ENCODE measurements at places on chromosomes 11 and 22. TPM values are rescaled to one million over a fixed set of nuclear protein-coding genes. Genes with fewer than 3 reads are reported as not detected.
A peak's percentile ranks its signal among the peaks of the same experiment; 100 is the strongest.

DNA sequence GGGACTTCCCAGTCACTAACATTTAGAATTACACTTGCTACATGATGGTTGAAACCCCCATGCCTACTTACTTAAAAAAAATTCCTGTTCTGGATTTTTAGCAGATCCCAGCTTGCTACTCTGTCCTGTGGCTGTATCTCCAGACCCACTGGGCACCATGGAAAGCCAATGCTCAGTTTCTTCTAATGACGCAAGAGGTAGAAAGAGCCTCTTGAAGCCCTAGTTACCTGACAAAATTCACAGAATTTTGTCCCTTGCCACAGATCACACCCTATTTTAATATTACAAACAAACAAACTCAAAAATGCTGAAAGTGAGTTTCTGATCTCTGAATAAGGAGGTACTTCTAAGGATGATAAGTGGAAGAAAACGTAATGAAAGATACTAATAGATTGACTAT, 24.3 kb upstream of the TENM4 start:
- no peak for DNase-seq

DNA sequence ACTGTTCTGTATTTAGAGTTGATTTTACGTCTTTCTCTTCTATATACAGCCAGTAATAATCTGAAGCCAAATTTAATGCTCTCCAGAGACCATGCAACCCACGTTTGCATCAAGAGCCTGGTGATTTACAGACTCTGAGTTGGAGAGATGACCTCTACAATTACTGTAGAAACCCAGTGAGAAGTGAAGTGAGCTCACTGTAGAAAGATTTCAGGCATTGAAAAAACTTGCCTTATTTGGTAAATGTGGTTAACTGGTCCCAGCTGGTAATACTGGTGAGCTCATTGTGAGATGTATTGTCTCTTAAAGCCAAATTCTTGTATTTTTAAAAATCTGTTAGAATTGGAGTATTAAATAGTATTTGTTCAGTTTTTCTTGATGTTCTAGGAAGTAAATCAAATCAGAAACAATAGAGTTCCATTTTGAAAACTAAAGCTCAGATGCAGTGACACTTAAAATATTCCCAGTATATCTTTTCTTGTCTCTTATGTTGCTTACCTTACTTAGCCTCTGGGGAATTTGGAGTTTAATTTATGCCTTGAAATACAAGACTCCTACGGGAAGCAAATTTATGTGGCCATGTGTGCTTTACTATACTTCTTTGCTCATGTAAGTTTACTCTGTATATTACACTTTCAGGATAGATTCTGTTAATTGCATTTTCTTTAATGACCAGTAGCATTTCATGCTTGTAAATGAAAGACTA, 189.9 kb downstream of the ARHGAP42 start:
- no peak for DNase-seq

GRCh38 chr11:125329786-125330185, 165.2 kb downstream of the PKNOX2 start:
- DNase-seq: no peak

- no peak for DNase-seq
Observed at GRCh38 chr11:5713695-5714094, 22.6 kb upstream of the OR56B1 start.

DNA sequence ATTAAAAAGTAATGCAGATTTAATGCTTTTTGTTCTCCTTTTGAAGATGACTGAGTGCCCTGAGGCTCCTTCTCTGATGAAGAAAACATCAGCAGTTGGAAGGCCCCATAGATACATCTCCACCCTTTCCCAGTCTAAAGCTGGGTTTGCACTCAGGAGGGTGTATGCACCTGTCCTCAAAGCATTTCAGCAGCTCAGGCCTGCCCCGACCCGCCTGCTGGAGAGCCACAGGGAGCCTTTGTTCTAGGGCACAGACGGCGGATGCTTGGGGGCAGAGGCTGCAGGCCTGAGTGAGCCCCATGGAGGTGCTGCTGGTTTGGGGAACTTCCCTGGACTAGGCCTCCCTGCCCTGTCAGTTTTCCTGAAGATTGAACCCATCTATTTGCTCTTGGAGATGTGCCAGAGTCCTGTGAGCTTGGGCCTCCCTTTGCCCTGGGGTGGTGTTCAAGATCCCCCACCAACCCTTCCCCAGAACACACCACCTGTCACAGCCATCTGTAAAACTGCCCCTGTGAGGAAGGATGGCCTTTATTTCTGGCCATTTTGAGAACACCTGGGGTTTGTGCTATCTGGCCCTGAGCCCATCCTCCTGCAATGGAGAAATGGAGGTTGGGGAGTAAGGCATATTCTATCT, 160.0 kb downstream of the NAV2 start:
- DNase-seq: no peak

DNA sequence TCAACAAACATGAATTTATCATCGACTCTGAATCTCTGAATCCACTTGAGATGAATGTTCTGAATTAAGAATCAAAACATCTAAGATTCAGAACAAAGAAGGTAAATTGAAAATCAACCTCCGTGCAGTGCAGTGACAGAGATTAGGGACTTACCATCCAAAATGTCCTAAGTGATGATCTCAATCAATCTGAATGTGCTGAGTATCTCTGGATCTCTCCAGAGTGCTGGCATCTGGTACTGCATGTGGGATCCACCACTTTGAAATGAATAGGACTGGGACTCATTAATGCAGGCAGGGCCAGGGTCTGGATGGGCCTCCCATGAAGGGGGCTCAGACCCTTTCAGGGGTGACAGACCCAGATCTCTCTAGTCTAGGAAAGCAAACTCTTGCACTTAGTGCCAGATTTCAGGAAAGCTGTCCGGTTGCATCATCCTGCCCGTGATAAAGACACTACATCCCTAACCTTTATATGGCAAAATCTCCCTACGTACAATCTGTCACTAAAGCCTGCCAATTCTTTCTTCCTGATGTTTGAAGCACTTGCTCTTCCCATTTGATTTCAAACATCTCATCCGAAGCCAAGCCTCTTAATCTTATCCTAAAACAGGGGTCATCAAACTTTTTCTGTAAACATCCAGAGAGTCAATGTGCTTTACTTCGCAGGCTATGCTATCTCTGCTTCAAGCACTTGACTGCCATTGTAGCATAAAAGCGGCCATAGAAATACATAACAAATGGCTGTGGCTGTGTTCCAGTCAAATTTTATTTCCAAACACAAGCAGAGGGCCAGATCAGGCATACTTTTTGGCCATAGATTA, 263.3 kb downstream of the LARGE1 start:
- DNase-seq: no peak

DNA sequence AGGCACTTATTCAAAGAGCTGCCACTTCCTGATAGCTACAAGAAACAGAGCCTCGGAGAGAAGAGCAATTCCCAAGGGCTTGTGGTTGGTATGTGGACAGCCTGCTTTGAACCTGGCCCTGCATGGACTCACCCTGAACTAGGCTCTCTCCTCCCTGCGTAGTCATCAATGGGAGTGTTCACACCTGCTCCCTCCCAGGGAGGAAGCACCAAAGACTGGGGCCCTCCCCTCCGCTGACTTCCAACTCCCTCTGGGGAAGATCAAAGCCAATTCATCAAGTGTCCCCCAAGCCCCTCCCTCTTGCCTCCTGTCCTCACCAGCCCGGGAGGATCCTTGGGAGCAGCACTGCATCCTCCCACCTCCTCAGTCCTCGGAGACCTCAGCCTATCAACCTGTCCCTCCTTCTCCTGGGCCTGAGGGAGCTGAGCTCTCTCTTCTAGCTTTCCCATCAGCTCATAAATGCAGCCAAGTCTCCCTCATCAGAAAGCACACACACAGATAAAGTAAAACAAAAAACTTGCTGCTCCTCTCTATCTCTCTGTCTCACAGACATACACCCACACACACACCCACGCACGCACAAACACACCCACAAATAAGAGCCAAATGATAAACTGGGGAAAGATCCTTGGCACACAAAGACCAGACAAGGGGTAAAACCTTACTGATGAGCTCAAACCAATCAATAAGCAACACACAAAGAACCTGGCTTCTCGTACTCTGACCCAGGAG, 3.3 kb downstream of the A4GALT start:
- DNase-seq: no peak

DNA sequence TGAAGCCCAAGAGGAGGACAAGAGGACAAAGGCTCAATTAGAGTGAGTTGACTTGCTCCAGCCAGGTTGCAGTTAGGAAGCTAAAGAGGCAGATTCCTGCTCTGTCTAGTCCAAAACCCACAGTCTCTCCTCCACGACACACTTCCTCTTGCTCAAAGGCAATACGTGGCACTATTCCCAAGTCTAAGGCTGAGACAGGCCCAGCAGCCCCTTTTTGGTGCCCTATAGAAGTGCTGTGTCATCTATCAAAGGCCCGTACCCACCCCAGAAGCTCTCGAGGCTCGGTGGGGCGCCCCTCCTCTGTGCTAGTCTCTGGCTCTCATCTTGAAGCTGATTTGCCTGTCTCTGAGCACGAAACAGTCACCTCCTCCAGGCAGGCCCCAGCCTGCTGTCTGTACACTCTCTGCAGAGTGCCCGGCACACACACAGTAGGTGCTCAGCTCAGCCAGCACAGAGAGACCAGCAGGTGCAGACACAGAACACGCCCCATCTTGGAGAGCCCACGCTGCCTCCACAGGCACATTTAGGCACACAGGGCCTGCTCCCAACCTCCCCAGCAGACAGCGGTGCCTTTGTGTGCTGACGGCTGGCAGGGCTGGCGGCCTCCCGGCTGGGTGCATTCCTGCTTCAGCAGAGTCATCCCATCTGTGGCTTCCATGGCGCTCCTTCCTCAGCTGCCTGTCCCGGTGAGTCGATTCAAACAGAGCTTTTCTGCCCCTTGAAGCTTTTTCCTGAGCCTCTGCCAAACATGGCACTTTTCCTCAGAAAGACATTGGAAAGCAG, 52.8 kb downstream of the MYH9 start:
- DNase-seq: peak; percentile 78

- DNase-seq: no peak
Observed at GRCh38 chr11:64415286-64415685, 56.3 kb downstream of the RPS6KA4 start.

DNA sequence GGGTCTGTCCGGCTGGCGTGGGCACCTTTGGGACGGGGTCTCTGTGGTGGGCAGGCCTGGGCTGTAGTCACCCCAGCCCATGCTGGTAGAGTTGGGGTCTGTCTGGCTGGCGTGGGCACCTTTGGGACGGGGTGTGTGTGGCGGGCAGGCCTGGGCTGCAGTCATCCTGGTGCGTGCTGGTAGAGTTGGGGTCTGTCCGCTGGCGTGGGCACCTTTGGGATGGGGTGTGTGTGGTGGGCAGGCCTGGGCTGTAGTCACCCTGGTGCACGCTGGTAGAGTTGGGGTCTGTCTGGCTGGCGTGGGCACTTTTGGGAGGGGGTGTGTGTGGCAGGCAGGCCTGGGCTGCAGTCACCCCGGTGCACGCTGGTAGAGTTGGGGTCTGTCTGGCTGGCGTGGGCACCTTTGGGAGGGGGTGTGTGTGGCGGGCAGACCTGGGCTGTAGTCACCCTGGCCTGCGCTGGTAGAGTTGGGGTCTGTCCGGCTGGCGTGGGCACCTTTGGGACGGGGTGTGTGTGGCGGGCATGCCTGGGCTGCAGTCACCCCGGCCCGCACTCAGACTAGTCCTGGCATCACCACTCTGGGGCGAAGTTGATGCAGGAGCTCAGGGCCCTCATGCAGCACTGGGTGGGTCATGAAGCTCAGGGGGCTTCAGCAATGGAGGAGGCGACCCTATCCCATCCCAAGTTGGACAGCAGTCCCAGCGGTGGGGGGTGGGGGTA, 19.3 kb downstream of the PRR33 start:
- peak; percentile 45 for DNase-seq

DNA sequence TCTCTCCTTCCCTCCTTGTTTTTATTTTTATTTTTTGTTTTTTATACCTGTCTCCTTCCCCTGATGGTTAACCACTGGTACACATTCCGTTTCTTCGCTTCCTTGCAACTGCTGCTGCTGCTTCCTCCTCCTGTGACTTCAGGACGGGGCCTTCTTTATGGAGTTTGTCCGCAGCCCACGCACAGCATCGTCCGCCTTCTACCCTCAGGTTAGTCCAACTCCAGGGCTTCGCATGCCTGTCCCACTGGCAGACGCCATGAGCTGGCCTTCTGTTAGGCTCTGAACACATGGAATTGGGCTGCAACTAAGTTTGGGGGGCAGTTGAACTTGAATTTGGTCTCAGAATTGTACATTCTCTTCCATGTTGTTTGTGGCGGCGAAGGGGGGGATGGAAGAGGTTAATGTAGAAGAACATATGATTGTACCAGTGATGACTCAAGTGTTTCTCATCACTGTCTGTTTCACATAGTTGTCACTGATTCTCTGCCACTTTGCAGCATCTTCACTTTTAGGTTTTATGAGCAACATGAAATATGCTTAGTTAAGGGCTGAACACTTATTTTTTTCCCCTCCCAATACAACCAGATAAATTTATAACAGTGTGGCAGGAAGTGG, 83.0 kb upstream of the YWHAH start:
- DNase-seq: no peak

GRCh38 chr22:38845004-38845740, 1.3 kb upstream of the NPTXR start:
- no peak for DNase-seq

GRCh38 chr22:26430600-26430999, 1.5 kb downstream of the ASPHD2 start:
- no peak for DNase-seq

DNA sequence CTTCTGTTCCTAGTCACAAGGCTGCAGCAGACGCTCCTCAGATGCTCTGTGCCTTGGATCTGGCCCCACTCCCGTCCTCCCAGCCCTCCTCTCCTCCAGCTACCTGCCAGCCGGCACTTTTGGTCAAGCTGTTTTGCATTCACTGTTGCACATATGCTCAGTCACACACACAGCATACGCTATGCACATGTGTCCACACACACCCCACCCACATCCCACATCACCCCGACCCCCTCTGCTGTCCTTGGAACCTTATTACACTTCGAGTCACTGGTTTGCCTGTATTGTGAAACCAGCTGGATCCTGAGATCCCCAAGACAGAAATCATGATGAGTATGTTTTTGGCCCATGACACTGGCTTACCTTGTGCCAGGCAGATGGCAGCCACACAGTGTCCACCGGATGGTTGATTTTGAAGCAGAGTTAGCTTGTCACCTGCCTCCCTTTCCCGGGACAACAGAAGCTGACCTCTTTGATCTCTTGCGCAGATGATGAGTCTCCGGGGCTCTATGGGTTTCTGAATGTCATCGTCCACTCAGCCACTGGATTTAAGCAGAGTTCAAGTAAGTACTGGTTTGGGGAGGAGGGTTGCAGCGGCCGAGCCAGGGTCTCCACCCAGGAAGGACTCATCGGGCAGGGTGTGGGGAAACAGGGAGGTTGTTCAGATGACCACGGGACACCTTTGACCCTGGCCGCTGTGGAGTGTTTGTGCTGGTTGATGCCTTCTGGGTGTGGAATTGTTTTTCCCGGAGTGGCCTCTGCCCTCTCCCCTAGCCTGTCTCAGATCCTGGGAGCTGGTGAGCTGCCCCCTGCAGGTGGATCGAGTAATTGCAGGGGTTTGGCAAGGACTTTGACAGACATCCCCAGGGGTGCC, 109.8 kb downstream of the BCR start:
- peak; percentile 79 for DNase-seq

GRCh38 chr11:27423125-27423524, 49.5 kb downstream of the LGR4 start:
- peak; percentile 77 for DNase-seq

The PTPRJ gene
- 7.6 TPM for total RNA-seq

The DNHD1 gene
- total RNA-seq: 7.0 TPM

The MUC2 gene
- 0.03 TPM for total RNA-seq

The MMP13 gene
- total RNA-seq: not detected

The C11orf97 gene
- not detected for total RNA-seq

The AIFM3 gene
- 1.0 TPM for total RNA-seq

The CRY2 gene
- 67.7 TPM for total RNA-seq

The WT1 gene
- 2.2 TPM for total RNA-seq

All from right cardiac atrium (tissue), 5 donors.